NCI-H1694 (cell line): ENCODE measurements at places on chromosomes 3 and 15.

DNA sequence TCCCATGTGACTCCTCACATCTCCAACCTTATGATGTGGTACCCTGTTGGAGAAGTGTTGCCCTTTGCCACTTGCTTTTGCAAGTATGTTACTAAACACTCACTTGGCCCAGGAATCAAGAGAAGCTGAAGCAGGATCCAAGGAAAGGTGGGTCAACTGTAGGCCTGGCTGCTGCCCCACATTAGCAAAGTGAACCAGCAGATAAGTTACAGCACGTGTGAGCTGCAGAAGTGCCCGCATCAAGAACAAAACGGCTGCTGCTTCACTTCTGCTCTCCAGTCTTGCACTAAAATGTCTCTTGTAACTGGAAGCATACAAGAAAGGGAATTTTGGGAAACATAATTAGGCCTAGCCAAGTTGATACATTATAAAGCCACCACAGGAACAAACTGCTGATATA lies 79.6 kb downstream of the PCOLCE2 start:
- no peak for DNase-seq

GRCh38 chr3:66404903-66405700 lies 95.7 kb downstream of the LRIG1 start:
- DNase-seq: no peak

- DNase-seq: no peak
These were observed 328.1 kb downstream of the LRTM1 start for GRCh38 chr3:54599716-54600115.

DNA sequence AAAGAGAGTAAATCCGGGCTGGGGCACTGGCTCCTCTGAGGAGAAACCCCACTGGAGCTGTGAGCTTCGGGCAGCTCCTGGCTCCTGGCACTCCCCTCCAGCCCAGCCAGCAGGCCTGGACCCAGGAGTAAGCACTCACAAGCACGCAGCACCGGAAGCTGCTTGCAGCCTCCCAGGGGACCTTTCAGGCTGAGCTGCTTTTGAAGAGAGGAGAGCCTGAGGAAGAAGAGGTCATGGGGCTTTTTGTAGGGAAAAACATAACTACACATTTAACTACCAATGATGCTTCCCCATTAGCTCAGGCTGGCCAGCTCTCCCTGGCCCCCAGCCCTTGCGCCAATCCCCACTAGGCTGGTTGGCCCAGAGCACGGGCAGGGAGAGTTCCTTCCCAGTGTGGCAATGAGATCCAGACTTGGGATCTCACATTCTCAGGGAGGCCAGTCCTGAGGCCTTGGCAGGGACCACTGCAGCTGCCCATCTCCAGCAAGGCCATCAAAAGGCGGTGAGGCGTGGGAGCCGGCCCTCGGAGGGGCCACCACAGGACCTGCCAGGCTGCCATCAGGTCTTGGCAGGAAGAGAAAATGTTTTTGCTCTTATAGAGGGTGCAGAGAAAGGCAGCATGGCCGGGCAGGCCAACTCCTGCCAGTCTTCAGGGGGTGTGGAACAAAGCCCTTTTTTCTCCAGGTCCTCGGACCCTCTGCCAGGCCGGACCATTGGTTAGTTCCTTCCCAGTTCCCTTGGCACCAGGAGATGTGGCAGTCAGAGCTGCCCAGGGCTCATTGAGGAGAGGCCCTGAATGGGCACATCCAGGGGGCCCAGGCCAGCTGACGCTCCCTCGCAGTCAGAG lies 41.5 kb upstream of the MFGE8 start:
- DNase-seq: no peak

DNA sequence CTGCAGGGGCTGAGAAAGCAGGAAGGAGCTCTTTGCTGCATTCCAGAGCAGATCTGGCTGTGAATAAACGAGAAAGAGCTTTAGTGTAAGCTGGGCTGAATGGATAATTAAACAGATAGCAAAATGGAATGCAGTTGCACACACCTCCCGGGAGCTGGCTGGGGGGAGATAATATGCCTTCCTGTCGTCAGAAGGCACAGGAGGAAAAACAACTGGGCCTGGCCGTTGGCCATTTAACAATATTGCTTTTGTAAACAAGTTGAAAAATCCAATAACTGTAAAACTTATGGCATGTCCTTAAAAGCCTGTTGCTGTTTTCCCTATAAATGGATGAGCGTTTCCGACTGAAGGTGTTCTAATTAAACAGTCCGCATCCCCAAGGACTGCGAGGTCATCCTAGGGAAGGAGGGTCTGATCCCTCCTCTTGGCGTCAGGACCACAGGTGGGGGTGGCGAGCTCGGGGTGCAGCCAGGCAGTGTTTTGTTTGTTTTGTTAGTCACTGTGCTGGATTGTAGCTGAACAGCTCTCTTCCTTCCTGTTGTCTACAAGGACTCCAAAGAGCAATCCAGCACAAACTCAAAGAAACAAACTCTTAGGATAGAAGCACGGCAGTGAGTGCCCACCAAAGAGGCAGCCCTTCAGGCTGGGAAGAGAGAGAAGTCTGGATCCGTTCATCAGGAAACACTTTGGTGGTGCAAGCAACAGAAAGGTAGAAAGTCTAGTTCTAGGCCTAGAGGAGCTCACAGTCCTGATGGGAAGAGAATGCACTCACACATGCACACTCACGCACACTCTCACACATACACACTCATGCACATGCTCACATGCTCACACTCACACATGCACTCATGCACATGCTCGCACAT lies 133.4 kb upstream of the SMAD3 start:
- DNase-seq: no peak

GRCh38 chr15:87907676-87908446 lies 348.7 kb downstream of the NTRK3 start:
- DNase-seq: no peak

DNA sequence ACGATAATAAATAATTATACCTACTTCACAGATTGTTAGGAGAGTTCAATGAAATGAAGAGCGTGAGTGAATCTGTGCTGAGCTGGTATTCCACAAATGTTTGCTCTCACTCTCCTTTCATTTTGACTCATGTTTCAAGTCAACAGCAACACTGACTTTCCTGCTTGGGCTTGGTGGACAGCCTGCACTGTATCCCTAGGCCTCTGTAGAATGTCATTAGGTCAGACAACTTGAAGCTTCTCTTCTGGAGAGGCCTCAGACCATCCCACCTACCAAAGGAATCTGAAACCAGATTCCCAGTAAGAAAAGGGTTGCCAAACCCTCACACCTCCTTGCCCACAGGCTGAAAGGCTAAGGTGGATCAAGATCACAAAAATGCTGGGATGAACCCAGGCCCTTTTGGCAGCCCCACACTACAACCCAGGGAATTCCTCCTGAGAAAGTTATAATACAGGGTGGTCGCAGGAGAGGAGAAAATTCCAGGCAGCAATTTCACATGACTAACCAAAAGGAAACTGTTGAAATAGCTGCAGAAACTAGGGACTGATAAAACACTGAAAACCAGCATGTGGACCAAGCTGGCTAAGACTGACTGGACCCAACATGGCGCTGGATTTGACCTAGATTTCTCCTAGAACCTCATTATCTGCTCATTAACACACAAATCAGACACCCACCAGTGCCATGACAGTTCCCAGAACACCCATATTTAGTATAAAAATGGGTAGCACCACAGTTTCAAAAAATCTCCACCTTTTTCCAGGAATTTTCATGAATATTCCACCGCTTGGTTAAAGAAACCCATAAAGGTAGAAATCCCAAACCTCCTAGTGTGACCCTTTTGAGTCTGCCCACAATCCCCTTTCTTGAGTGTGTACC lies 57.0 kb upstream of the ZNF148 start:
- no peak for DNase-seq

DNA sequence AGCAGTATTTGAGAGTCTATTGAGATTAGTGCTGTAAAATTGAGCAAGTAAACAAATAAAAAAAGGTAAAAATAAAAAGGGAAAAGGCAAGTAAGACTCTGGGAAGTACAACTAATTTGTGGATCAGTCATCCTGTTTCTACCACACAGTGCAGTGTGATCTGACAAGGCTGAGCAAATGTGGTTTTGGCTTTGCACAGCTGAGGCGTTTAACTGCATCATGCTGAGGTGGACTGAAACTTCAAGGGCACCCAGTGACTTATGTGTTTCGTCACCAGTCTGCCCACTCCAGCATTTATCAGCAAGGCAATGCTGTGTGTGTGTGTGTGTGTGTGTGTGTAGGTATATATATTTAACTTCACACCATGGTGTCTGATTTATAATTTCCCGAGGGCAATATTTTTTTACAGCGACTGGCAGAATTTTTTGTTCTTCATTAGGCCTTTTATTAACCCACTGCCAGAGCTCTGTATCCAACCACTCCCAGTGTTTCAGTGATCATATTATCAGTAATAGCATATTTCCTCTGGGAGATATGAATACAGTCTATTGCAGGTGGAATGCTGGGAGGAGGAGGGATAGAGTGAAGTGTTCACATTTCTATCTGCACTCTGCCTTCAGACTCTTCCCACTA lies 131.5 kb upstream of the SATB1 start:
- no peak for DNase-seq

DNA sequence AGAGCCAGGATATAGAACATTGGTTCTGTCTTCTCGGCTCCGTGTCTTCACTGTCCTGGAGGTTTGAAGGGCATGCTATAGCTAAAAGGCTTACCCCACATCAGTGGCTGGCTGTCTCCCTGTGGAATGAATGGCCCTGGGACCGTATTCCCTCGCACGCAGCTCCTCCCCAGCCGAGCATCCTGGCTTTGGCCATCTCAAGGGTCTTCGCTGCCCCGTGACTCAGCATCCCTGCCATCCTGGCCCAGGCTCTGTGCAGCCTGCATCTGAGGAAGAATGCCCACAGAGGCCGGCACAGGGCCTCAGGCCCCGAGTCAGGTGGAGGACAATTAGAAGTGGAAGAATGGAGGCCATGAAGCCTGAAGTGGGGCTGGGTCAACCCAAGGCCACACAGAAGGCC lies 11.0 kb downstream of the LOXL1 start:
- DNase-seq: no peak

DNA sequence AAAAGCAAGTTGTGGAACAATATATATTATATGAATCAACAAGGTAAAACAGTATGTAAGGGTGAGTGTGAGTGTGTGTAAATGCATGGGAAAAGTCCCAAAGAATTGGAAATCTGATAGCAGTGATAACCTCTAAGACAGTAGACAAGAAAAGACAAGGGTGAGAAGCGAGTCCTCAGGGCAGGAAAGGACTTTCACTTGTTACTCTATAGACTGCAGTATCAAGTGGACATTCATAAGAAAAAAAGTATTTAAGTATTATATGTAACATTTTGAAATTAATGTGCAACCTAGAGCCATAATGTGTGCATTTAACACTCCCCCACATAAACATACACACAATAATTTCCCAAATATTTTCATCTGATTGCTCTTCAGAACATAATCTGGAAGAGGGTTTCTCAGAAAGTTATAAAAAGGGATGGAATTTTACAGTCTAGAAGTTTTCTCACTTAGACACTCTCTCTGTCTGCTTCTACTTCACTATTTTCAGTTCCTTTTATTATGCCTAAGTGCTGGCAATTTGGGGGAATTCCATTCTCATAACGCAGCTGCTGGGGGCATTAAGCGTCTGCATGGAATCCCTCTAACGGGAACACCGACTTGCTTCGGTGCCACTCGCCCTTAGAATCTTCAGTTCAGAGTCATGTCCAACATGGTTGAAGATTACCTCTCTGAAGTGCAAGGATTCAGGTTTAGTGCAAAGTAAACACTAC lies 50.0 kb upstream of the CDIN1 start:
- no peak for DNase-seq

- DNase-seq: no peak
These were observed 491.8 kb upstream of the TBL1XR1 start for GRCh38 chr3:177689077-177689476.

GRCh38 chr3:194287374-194287773 lies 63.8 kb downstream of the CPN2 start:
- DNase-seq: no peak

DNA sequence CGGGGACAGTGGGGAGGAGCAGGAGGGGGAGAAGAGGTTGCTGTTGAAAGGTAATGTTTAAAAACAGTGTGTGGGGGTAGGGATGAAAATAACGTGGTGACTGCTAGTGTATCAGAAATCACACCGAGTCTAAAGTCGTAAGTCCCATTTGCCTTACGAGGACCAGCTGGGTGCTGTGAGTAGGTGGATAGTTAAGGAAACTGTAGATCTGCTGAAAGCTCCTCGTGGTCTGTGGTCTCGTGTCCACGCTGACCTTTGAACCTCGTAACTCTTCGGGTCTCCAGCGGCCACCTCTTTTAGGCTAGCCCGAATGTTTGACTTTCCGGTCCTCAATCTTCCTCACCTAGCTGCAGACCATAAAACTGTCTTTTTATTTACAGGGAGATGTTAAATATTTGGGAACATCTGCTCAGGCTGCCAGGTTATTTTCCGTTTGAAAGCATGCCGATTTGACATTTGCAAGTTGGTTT lies 29.3 kb upstream of the ST3GAL6 start:
- DNase-seq: no peak
